Renal pelvis (tissue), 12 donors: ENCODE measurements at places on chromosomes 6 and 20.

GRCh38 chr6:128519931-128520435 lies 416 bp downstream of the PTPRK start:
- peak; percentile 73 for DNase-seq

DNA sequence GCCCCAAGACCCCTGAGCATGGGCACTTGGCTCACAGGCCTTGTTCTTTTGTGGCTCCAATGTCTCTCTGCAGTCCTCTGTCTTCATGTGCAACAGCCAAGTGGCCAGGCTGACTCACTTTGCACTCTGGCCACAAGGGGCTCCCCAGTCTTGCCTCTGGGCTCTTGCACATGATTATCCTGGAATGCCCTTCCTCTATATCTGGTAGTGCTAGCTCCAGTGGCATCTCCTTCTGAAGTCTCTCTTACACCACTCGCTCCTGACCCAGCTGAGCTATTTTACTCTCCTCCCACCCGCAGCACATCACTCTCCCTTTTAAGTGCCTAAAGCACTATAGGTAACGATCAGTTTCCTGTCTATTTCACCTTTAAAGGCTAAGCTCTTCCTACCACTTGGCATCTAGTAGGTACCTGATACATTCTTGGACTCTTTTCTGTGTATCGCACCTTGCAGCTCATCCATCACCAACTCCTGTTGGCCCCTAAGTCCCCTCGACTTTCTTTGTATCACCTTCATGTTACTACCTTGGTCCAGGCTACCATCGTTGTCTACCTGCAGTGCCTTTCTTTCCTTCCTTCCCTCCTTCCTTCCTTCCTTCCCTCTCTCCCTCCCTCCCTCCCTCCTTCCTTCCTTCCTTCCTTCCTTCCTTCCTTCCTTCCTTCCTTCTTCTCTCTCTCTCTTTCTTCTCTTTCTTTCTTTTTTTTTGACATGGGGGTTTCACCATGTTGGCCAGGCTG lies 211.9 kb upstream of the RNF24 start:
- DNase-seq: no peak

- DNase-seq: no peak
These were observed 209.8 kb downstream of the ATXN1 start for GRCh38 chr6:16551466-16551865.

- no peak for DNase-seq
These were observed 14.7 kb downstream of the NRSN2 start for GRCh38 chr20:361561-361960.

GRCh38 chr6:99187429-99187828 lies 162.0 kb downstream of the FAXC start:
- no peak for DNase-seq

GRCh38 chr20:7608250-7608649 lies 332.0 kb downstream of the HAO1 start:
- DNase-seq: no peak

GRCh38 chr6:136525586-136526195 lies 24.5 kb downstream of the MAP7 start:
- DNase-seq: no peak

GRCh38 chr6:21132856-21133838 lies 460.4 kb upstream of the SOX4 start:
- no peak for DNase-seq

- no peak for DNase-seq
These were observed 6.7 kb downstream of the FOXA2 start for GRCh38 chr20:22577515-22578220.

DNA sequence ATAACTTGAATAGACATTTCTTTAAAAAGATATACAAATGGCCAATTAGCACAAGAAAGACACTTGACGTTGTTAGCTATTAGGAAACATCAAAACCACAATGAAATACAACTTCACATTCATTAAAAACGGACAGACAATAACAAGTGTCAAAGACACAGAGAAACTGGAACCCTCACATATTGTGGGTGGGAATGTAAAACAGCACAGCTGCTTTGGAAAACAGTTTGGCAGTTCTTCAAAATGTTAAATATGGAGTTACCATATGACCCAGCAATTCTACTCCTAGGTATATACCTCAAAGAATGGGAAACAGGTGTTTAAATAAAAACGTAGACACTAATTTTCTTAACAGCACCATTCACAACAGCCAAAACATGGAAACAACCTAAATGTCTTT lies 100.5 kb upstream of the SLC22A23 start:
- no peak for DNase-seq

- no peak for DNase-seq
These were observed 204.5 kb downstream of the ZDHHC14 start for GRCh38 chr6:157585274-157586087.

DNA sequence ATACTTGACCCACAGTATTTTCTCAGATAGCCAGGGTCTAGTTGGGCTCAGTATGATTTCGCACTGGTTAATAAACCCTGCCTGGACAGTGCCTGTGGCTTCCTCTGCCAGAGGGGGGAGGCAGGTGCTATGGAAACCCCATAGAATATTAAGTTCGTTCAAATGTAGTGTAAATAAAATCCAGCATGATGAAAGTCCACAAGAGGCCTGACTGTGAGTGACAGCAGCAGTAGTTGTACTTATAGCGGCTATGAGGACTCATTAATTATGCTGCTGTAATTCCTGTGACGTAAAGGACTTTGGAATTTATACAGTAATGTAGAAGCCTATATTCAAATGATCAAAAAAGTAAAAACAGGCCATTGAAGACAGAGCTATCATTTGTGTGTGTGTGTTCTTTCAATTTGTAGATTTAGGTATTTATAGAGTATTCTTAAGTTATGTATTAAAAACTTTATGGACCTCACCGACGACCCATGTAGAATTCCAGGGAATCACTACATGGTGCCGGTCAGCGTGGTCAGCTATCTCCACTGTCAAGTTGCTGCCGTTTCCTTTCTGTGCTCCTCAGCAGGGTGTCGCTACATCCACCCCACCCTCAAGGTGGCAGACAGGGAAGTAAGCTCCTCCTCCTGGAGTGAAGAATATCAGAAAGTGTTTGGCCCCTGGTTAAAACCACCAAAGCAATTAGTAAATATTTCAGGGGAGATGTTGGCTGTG lies 10.0 kb downstream of the PYGB start:
- DNase-seq: no peak

- DNase-seq: no peak
These were observed 547.7 kb downstream of the EPM2A start for GRCh38 chr6:145187491-145188206.

DNA sequence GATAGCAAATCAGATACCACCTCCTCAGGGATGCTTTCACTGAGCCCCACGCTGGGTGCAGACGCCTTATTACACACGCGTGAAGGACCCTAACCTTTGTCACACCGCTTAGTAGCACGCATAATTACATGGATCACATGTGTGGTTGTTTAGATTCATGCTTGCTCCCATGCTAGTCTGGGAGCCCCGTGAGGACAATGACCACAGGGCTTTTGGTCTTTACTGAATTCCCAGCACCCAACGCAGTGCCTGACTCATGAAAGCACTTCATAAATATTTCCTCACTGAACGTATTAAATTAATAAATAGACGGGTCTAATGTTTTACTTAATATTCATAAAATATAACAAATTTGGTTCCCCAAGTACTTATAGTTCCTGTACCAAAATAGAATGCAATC lies 132.5 kb downstream of the ALDH8A1 start:
- DNase-seq: no peak

GRCh38 chr6:4941782-4942672 lies 61.8 kb downstream of the RPP40 start:
- no peak for DNase-seq

DNA sequence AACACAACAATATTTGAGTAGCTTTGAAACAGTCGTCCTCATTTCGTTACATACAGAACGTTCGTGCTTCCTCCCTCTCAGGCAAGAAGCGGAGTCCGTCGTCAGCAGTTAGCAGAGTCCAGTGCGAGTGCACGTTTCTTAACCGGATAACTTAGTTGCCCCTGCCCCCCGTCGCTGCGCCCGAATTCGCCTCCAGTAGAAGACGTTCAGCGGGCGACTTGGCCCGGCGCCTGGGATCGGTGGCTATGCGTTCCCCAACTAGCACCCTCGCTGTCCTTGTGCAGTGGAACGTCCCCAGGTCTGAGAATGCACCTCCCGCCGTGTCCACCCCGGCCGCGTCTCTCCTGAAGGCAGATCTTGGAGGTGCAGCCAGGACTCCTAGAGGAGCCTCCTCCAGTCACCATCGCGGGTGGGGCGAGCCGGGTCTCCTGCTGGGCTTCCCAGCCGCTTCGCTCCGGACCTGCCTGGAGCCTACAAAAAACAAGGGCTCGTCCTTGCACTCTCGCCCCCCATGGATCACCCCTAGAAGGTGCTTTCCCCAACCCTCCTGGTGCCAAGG lies 910 bp upstream of the PCSK2 start:
- no peak for DNase-seq

DNA sequence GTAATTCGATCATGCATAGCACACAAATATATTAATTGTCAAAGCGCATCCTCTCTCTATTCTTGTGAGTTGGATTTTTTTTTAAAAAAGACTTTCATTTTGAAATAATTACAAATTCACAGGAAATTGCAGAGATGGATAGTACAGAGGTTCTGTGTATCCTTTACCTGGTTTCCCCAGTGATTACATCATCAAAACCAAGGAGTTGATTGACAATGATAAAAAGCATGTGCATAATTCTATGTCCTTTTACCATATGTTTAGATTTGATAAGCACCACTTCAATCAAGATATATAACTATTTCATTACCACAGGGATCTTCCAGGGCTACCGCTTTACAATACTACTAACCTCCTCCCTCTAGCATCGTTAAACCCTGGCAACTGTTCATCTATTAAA lies 40.2 kb downstream of the CCN2 start:
- no peak for DNase-seq

DNA sequence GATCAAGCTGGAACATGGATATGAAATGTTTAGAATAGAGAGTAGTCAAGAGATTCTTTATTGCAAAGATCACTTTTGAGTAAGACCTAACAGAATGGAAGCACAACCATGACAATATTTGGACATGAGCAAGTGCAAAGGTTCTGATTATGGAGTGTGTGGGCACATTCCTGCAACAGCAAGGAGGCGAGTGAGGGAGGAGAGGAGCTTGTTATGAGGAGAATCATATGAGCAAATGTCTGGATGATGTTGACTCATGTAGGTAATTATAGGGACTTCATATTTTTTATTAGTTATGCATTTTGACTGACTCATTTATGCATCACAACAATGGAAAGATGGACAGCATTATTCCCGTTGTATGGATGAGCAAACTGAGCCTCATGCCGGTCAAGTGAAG lies 100.8 kb upstream of the SLC35B3 start:
- no peak for DNase-seq

- no peak for DNase-seq
These were observed 383.9 kb downstream of the KIF16B start for GRCh38 chr20:16189371-16189770.

- DNase-seq: no peak
These were observed 11.1 kb upstream of the SERINC3 start for GRCh38 chr20:44532981-44533331.

DNA sequence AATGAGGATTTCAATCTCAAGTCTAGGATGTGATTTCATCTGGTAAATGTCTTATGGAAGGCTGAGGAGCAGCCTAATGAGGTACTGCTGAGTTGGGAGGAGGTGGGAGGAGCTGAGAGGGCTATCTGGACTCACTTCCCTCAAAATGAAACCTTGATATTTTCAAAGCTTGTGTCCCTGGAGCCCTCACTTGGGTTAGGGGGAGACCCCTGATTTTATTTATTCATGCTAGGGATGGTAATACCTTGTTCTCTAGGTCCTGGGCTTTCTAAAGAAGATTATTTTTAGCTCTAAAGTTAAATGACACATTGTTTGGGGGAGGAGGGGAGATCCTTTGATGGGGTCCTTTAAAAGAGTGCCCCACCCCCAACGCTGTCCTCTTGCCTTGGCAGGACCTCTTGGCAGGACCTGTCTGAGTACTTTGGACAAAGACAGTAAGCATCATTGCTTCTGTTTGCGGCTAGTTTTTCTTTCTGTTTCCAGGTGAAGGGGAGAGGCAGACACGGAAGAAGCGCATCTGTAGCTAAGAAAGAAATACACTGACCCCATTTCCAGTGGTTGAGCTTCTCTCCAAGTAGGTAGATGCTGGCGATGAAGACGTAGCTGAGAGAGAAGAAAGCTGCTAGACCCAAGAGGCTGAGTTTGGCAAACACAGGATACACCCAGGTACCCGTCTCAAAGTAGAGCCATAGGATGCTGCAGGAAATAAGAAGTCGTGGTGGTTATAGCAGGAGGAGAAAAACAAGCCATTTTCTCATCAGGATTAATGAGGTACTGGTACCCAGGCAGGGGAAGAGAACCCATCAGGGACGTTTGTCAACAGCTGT lies 55.6 kb downstream of the ADTRP start:
- DNase-seq: no peak

DNA sequence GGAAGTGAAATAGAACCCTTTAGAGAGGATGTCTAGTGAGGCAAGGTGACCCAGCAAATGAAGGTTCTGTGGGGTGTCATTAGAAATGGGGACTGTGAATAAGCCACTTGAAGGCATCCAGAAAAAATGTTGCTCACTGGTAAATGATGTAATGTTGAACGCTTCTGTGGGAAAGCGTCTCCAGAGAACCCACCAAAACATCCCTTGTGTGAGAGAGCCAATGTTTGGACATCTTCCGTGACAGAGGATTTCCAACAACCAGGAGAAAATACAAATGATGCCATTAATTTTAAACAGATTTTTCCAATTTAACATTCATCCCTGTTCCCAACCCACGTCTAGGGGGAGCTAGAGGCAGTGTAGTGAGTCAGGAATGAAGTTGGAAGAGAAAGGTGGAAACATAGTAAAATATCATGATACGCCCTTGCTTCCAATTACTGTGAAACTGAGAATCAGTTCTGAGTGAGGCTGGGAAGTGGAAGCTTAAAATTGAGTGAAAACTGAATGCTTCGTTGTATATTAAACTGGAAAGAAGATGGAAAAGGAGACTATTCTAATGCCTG lies 584.2 kb downstream of the CD109 start:
- no peak for DNase-seq

- DNase-seq: no peak
These were observed 44.3 kb upstream of the MYL9 start for GRCh38 chr20:36496707-36497669.

GRCh38 chr6:19705606-19706005 lies 131.6 kb upstream of the ID4 start:
- no peak for DNase-seq

DNA sequence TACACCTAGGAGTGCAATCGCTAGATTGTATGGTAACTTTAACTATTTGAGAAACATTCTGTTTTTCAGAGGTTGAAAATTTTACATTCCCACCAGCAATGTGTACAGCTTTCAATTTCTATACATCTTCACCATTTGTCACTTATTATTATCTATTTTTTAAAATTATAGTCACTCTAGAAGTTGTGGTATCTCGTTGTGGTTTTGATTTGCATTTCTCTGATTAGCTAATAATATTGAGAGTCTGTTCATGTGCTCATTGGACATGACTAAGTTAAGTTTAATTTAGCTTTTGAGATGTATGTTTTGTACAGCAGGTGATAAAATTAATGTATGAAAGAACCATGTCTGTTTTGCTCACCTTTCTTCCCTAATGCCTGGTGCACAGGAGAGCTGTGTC lies 34.8 kb upstream of the PLCB1 start:
- no peak for DNase-seq

GRCh38 chr6:47168180-47168579 lies 126.0 kb upstream of the ADGRF1 start:
- peak; percentile 19 for DNase-seq
